ENCODE measurements at places on chromosomes 12 and 14.

- no peak for DNase-seq
These were observed 24.4 kb downstream of the JAG2 start for GRCh38 chr14:105144026-105144665.

- DNase-seq, result peak; percentile 59
These were observed at the start of gene NELL2 for GRCh38 chr12:44875954-44876543. NELL2 (minus strand) TSS chr12:44876315; CDS start chr12:44875869, 446 bp downstream.

DNA sequence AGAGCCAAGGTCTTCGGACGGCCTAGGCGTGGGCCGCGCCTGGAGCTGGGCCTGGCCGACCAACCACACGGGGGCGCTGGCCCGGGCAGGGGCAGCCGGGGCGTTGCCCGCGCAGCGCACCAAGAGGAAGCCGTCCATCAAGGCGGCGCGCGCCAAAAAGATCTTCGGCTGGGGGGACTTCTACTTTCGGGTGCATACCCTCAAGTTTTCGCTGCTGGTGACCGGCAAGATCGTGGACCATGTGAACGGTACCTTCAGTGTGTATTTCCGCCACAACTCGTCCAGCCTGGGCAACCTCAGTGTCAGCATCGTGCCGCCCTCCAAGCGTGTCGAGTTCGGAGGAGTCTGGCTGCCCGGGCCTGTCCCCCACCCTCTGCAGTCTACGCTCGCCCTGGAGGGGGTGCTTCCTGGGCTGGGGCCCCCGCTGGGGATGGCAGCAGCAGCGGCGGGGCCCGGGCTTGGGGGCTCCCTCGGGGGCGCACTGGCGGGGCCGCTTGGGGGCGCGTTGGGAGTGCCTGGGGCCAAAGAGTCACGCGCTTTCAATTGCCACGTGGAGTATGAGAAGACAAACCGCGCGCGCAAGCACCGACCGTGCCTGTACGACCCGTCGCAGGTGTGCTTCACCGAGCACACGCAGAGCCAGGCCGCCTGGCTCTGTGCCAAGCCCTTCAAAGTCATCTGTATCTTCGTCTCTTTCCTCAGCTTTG, 4.4 kb upstream of the SHMT2 start:
- DNase-seq, result peak; percentile 43

DNA sequence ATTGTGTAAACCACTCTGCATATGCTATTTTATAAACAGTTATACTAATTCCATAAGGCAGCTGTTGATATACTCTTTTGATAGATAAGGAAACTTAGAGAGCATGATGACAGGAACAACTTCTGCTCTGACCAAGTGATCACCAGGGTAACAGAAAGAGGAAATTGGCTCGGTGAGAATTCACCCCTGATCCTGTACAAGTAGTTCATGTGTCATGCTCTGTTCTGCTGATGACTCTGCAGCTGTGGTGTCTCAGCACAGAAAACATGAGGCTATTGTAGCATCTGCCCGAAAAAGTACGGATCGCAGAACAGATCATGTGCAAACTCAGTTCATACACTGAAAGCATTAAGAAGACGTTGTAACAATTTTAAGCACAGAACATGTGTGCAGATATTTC, 345.0 kb downstream of the LRIG3 start:
- no peak for DNase-seq

- no peak for DNase-seq
These were observed 43.7 kb upstream of the BDKRB2 start for GRCh38 chr14:96160913-96161310.

DNA sequence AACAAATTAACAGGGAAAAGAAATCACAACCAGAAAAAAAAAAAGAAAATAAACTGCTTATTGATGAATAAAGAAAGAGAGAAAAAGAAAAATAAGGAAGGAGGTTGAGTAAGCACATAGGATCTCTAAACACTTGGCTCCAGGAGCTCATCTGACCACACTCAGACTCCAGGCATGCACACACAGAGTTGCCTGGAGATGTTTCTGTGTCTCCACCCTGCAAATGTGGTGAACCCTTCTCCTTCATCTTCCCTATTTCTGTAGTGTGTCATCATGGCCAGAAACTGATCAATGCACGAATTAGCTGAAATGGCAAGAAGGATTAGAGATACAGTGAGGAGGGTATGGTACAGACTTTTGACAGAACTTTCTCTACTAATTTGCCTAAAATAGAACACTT, 20.2 kb downstream of the OR4N2 start:
- DNase-seq, result no peak

DNA sequence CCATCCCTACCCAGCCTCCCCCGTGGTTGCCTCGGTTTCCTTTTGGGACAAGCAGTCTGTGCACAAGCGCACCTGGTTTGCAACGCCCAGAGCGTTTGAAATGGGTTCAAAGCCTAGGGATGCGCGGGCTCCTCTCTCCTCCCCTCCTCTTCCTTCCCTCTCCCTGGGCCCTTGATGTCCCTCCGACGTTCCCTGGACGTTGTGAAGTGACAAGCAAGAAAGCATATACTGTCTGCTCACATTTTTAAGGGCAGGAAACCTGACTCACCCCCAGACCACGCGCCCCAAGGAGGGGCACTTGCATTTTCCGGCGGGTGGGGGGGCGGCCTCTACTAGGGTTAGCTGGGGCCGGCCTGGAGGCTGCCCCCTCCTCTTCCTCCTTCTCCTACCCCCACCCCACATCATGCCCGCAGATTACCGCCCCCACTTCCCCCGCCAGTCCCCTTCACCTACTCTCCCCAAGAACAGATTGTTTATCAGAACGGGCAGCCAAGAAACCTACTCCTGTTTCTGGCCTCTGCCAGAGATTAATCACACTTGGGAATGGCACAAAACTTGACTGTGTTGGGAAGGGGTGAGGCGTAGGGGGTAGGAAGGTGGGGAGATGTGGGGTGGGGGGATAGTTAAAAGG, 9.5 kb upstream of the IRF2BPL start:
- peak; percentile 45 for DNase-seq

Data from activated effector memory CD4-positive, alpha-beta T cell treated with Interleukin-2 at 50 U/mL for 16 hours (primary cell).